ENCODE measurements at places on chromosomes 2 and 18.

GRCh38 chr2:163692081-163692480 lies 43.7 kb downstream of the FIGN start:
- DNase-seq: no peak

- no peak for DNase-seq
Measured at GRCh38 chr2:205730701-205731582, 48.6 kb downstream of the NRP2 start.

DNA sequence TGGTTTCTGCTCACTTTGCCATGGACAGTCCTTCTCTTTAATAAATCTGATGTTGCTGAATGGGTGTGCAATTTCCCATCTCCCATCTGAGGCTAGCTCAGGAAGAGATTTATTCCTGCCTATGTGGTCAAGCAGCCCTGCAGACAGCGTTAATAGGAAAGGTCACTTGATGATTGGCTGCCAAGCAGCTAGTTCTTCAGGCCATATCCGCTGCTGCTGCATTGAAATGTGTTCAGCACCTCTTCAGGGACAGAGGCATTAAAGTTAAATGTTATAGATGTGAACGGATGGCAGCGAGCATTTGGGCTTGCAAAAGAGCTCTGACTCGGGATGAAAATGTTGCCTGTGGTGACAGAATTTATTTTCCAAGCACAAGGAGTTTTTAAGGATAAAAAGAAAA lies 474.2 kb downstream of the PIK3C3 start:
- no peak for DNase-seq

DNA sequence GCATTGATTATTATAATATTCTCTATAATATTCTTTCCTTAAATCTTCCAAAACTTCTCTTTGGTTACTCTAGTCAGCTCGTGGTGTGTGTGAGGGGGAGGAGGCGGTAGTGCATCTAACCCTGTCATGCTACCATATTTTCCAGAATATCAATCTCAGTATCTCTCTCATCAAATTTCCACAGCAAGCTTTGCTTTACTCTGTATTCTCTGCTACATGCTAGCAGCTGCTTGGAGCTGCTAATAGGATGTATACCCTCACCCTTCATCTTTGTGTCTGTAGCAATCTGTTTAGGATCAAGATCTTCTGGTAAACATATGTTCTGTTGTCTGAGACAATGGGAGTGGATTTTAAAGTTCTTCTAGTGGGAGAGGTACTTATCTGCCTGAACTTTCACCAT lies 303.8 kb upstream of the KLHL14 start:
- no peak for DNase-seq

GRCh38 chr2:168455645-168456520 lies at the start of gene CERS6:
Gene CERS6 (plus strand): TSS chr2:168456272. CDS start chr2:168456449, 177 bp downstream.
- DNase-seq: peak; percentile 54

- no peak for DNase-seq
Measured at GRCh38 chr18:62033207-62033606, 140.4 kb upstream of the RNF152 start.

DNA sequence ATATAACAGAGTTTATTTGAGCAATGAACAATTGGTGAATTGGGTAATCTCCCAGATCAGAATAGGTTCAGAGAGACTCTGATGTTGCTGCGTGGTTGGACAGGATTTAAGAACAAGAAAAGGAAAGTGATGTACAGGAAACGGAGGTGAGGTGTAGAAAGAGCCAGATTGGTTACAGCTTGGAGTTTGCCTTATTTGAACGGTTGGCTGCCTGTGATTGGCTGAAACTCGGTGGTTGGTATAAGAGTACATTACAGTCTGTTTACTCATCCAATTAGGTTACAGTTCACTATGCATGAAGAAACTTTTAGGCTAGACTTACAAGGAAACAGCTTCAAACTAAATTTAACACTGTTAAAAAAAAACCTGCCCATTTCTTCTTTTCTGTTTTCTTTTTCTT lies 68.0 kb upstream of the CABLES1 start:
- no peak for DNase-seq

- no peak for DNase-seq
Measured at GRCh38 chr2:179454443-179455171, 190.0 kb upstream of the SESTD1 start.

GRCh38 chr2:156703642-156704041 lies 267.5 kb downstream of the GPD2 start:
- DNase-seq: no peak

DNA sequence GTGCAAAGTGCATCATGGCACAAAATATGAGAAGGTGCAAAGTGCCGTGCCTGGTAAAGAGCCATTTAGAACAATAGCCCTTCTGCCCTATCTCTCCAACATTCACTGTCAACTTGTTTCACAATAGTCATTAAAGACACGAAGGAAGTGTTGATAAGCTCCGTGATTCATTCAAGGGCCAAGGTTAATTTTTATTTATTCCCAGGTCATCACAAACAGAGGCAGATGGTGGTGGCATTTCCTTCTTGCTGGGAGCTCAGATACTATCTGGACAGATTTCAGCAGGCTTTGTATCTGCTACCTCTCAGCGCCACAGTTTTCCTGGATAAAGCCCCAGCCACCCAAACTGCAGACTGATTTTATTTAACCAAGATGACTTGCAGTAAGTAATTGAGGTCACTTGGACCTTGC lies 309.3 kb downstream of the ZNF521 start:
- DNase-seq: no peak

DNA sequence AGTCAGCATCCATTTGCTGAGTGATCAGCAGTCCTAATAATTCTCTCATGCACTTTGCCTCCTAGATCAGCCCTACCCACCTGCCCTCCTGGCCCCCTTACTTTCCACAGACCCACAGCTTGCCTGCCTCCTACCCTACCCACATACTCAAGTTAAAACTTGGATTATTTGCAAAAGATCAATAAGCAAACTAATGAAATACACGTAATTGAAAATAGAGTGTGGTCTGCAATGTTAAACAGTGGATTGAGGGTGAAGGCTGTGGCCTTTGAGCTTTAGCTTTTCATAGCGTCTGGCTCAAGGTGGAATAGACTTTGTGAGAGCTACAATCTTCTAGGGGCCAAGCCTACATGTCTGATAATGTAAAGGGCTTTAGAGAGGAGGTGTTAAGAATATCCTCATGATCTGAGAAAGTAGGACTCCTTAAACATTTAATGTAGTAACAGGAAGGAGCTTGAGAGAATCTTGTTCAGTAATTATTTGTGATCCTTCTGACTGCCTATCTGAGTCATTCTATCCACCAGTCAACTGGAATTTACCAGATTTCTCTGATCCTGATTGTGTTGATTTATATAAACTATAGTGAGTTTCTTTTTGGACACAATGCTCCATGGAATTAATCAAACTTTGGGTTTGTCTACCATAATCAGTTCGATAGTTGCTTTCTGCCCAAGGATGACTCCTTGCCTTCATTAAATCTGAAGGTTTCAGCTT lies 310.0 kb downstream of the HRH4 start:
- DNase-seq: no peak

- DNase-seq: no peak
Measured at GRCh38 chr2:215973954-215974699, 39.2 kb downstream of the MREG start.

- DNase-seq: no peak
Measured at GRCh38 chr18:64966667-64967066, 784.1 kb upstream of the CDH7 start.

DNA sequence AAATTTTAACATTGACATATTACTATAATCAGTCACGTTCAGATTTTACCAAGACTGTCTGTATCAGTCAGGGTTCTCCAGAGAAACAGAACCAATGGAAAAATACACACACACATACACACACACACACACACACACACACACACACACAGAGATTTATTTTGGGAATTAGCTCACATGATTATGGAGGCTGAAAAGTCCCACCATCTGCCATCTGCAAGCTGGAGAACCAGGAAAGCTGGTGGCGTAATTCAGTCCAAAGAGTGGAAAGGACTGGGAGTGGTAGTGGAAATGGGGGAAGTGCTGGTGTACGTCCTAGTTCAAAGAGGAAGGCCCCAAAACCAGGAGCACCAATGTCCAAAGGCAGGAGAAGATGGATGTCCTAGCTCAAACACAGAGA lies 166.4 kb downstream of the AKAIN1 start:
- DNase-seq: no peak

DNA sequence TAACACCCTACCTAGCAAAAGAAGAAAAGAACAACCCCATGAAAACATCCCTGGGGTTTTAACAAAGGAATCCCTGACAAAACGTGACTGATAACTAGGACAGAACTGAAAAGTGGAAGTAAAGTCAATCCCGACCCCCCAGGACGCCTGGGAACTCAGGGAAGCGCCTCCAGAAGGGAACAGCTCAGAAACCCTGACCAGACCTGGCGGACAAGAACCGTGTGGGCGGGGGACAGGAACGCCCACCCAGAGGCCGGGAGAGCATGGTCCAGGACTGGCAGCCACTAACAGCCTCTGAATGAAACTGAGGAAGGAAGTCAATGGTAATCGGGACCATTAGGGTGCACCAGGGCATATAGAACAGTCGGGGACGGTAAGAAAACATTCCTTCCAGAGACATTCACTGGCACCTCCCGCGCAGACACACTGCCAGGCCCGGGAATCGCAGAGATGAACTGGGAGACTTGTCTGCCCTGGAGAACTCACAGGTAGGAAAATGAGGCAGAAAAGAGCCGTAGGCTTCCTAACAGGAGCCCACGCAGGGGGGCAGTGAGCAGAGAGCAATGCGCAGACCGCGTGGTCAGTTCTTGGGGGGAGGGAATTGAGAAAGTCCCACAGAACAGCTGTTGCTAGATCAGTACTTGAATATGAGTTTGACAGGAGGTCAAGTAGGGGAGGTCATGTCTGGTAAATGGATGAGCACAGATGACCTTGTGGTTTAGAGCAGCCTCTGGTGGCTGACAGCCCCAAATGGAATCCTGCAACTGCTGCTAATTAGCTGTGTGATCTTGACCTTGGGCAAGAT lies 1.3 kb upstream of the TBC1D8 start:
- no peak for DNase-seq

DNA sequence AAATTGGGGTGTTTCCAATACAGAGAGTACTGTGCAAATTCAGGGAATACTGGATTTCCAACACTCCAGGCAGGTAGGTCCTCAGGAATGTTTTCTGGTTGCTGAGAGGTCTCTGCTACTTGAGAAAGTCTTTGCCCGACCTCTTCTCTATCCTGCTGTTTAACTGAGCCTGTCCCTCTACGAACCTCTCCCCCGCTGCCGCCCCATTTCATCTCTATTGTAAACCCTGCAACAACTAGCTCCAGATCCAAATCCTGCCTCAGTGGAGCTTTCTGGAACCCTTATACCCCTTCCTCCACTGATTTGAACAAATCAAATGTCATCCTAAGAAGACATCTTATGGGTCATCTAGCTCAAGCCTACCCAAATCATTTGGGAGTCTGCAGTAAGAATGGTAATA lies 1.3 kb downstream of the EIF4E2 start:
- no peak for DNase-seq

GRCh38 chr2:218815649-218816048 lies 16.0 kb downstream of the PRKAG3 start:
- DNase-seq: no peak

DNA sequence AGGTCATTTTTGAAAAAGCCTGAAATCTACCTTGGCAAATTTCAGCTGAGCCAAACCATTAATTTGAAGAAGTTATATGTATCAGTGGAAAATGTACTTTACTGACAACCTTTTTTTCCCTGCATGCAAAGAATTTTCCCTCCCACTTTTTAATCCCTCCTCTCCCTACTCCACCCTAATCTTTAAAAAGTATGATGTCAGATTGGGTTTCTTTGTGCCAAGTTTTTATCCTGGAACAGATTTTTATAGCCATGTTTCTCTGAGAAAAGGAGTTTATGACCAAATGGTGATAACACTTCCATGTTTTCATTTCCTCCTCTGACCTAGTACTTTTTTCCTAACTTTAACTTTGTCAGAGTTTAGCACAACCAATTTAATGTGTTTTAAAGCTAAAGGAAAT lies 250.3 kb upstream of the FOSL2 start:
- no peak for DNase-seq

GRCh38 chr2:71545572-71546274 lies 92.4 kb downstream of the DYSF start:
- no peak for DNase-seq

- no peak for DNase-seq
Measured at GRCh38 chr2:156088587-156088986, 243.9 kb downstream of the NR4A2 start.

DNA sequence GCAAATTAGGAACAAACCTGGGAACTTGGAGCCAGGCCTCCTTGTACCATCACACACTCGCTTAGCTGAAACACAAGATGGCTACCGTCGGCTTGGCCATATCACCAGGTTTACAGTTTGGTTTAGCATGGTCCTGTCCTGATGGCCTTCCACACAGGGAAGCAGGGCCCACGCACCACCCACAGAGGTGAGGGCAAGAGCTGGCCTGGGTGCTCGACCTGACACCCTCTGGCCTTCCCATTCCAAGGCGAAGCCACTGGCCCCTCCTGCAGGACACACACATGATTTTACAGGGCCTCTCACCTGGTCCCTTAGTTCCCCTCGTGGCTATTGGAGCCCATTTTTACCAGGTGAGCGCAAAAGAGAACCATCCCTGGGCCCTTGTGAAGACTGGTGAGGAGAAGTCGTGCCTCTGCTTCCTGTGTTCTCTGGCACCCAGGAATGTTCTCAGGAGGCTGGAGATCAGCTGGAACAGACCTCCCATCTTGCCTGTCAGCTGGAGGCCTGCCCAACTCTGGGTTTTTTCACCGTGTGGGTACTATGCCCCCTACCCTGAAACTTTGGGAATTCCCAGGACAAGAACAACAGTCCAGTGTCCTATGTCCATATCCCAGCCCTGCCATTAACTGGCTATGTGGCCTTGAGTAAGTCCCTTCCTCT lies 53.0 kb upstream of the FOSL2 start:
- DNase-seq: no peak

- no peak for DNase-seq
Measured at GRCh38 chr2:120909102-120909501, 173.4 kb downstream of the GLI2 start.

DNA sequence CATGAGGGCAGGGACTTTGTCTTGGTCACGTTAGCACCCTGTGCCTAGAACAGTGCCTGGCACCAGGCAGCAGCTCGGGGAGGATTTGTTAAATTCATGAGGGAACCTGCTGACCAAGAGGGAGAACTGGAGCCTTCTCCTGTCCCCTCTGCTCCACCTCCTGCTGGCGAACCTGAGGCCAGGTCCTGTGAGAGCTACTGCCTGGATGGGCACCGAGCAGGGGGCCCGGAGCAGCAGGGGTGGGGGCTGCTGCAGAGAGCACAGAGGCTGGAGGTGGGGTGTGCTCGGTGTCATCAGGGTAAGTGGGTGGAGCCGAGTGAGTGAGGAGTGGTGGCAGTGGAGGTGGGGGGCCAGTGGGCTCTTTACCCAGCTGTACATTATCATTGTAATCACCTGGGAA lies 52.1 kb upstream of the FAHD2A start:
- DNase-seq: no peak

DNA sequence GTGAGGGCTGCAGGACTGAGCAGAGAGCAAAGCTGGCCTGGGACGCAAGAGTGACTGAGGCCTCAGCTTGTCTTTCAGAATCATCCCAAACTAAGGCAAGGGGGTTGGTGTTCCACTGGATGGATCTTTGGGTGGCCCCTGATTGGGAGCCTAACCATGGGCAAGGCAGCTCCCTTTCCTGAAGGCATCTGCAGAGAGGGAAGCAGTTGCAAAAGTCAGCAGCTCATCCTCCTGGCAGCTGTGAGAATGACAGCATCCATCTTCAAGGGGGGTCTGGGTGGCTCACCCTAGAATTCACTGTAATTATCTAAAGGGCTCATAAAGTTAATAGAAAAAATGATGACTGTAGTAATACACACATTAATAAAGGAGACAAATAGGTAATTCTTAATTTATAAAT lies 46.5 kb upstream of the RAB31 start:
- DNase-seq: no peak

- no peak for DNase-seq
Measured at GRCh38 chr2:69616755-69617154, 26.8 kb downstream of the AAK1 start.

GRCh38 chr18:25587545-25587944 lies 235.6 kb upstream of the ZNF521 start:
- DNase-seq: no peak

Measured in esophagus squamous epithelium (tissue), 5 donors.